ENCODE measurements at places on chromosomes 3 and 15. TPM values are rescaled to one million over a fixed set of nuclear protein-coding genes. Genes with fewer than 3 reads are reported as not detected.

GRCh38 chr15:42020713-42021273 lies at the start of gene PLA2G4E:
Gene PLA2G4E (minus strand): TSS chr15:42021042. CDS start chr15:42021030, 12 bp downstream.
- no peak for DNase-seq

DNA sequence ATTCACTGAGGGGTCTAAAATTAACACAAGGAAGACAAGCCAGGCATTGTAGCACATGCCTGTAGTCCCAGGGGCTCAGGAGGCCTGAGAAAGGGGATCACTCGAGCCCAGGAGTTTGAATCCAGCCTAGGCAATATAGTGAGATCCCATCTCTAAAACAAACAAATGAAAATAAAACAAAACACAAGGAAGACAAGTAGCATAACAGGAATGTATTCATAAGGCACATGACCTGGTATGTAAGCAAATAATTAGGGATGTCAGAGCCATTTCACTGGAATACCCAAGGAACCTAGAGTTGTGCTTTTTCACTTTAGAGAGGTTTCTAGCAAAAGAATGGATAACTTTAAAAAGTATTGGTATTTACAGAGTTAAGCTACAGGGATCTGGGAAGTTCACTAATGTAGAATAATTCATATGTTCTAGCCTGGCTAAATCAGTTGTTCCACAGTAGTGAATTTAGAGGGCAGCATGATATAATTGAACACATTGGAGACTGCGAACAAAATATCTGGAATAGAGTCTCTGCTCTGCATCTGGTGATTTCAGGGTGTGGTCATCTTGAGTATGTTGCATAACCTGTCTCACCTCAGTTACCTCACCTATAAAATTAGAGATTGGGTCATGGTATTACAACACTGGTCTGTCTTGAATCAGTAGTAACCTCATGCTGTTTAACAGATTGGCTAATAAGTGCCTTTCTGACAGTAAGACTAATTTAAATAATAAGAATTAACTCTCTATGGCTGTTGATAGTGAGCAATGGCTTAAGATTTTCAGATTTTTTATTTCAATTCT lies 9.3 kb downstream of the GRAMD1C start:
- DNase-seq: no peak

DNA sequence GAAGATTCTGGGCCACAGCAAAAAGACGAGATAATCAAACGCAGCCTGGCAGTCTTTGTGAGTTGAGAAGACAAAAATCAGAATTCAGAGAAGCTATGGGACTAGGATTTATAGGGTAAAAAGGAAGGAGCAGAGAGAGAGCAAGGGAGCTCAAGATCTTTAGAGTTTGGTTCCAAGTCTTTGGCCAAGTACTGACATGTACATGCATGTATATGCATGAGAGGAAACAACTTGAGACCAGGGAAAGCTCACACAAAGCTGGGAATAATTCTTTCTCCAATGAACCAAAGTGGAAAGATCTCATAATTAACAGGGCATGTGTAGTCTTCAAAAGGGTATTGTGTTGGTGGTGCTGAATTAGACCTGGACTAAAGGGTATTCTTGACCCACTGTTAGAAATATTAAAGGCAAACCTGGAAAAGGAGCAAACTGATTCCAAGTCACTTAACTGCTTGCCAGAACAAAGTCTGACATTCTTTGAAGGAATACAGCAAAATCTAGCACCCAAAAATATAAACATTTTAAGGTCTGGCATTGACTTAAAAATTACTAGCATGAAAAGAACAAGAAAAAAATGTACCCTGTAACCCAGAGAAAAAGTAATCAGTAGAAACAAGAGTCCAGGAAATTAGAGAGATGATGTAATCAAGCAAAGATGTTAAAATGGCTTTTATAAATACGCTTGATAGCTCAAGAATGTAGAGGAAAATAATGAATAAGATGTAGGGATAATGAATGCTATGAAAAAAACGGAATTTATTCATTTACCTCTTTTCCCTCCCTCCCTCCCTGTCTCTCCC lies 226.0 kb upstream of the CGNL1 start:
- DNase-seq: no peak

- no peak for DNase-seq
Measured at GRCh38 chr3:51141573-51141972, 243.5 kb upstream of the MANF start.

DNA sequence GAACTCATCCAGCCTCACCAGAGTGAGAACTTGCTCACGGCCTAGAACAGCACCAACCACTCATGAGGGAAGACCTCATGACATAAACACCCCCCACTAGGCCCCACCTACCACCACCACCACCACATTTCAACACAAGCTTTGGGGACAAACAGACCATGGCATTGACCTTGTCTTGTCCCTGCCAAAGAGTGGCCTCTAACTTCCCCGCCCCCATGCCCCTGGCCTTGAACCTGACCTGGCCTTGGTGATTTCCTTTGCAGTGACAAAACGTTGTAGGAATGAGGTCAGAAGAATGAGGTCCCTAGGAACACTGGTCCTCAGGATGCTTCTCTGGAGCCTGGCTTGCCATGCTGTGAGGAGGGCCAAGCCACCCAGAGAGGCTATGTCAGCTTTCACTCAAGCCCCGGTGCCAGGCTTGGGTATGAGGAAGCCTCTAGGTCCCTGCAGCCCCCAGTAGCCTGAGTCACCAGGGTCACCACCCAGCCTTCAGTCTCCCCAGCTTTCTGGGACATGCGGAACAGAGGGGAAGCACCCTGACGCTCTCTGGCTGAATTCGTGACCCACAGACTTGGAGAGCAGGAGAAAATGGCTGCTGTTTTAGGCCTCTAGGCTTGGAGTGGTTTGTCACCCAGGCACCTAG lies 57.9 kb downstream of the TPRA1 start:
- DNase-seq: no peak

DNA sequence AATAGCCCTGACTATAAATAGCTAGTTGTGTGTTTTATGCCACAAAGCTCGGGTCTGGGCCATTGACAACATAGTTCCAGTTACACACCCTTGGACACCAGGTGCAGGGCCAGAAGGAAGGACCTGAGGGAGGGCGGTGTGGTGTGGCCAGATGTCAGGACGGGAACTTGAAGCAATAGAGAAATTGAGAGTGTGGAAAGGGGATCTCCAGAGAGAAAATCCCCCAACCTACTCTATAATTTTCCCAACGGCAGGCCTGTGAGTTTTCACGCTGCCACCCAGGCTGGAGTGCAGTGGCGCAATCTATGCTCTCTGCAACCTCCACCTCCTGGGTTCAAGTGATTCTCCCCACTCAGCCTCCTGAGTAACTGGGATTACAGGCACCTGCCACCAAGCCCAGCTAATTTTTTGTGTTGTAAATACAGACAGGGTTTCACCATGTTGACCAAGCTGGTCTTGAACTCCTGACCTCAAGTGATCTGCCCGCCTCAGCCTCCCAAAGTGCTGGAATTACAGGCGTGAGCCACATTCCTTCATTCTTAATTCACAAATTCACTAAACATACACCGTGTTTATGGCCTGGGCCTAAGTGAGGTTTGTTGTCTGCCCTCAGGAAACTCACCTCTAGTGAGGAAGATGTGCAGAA lies 70.8 kb upstream of the KLF13 start:
- no peak for DNase-seq

DNA sequence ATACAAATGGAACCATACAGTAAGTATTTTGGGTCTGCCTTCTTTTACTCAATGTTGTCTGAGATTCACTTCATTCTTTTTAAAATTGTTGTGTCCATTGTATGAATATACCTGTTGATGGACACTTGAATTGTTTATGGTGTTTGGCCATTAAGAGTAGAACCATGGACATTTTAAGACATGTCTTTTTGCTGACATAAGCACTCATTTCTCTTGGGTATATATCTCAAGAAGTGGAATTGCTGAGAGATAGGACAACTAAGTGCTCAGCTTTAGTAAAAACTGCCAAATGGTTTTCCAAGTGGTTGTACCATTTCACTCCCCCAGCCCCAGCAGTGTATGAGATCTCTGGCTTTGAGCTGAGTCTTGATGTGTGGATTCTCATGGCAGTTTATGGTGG lies 28.2 kb downstream of the POMGNT2 start:
- DNase-seq: no peak

- no peak for DNase-seq
Measured at GRCh38 chr15:29344474-29344873, 74.9 kb upstream of the NSMCE3 start.

GRCh38 chr3:114446600-114446999 lies 152.8 kb downstream of the TIGIT start:
- no peak for DNase-seq

GRCh38 chr3:69179740-69180372 lies 57.5 kb upstream of the LMOD3 start:
- DNase-seq: no peak

ACKR2 gene
- 0.60 TPM for total RNA-seq

COLQ gene
- total RNA-seq: 9.2 TPM
